ENCODE measurements at places on chromosomes 7 and 10.

- DNase-seq: no peak
Observed at GRCh38 chr7:158584407-158584806, 3.2 kb downstream of the PTPRN2 start.

- DNase-seq: no peak
Observed at GRCh38 chr7:36045830-36046341, 107.2 kb upstream of the EEPD1 start.

DNA sequence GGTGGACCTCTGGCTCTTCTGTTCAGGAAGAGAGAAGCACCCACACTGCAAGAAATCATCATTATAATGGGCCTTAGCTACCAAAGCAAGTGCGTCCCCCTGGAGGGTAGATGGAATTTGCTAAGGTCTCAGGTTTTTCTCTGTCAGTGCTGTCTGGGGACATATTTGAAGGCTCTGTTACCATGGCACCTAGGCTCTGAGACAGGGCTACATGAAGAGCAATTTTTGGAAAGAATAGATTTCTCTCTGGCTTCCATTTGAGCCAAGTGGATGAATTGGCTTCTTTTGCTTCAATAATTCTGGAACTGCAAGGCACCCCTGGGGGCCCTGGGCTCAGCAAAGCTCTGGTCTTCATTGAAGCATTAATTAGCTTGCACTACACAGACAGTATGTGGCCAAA, 349.1 kb upstream of the GALNT17 start:
- no peak for DNase-seq

- DNase-seq: no peak
Observed at GRCh38 chr7:157769086-157769485, 432.3 kb downstream of the DNAJB6 start.

GRCh38 chr7:29035044-29035740, 77.1 kb upstream of the TRIL start:
- DNase-seq: peak; percentile 68

DNA sequence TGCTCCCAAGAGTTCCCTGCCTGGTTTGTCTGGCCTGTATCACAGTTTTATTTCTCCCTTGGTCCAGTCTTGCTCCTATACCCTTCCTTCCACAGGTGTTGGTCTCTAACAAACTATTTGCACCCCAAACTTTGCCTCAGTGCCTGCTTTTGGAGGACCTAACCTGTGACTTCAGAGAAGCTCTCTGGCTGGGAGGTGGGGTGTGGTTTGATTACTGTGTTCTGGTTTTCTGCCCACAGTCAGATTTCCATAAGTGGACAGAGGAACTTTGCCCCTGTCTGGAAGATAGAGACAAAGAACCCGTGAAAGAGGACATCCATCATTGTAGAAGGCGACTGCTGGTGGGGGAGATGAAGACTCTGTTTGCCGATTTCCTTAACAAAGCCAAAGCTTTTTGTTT, 55.8 kb upstream of the TRIL start:
- no peak for DNase-seq

- DNase-seq: no peak
Observed at GRCh38 chr7:5441840-5442503, 18.3 kb upstream of the TNRC18 start.

- no peak for DNase-seq
Observed at GRCh38 chr10:77360835-77361234, 276.8 kb downstream of the KCNMA1 start.

GRCh38 chr10:118585234-118585633, 10.2 kb downstream of the PRLHR start:
- DNase-seq: no peak

GRCh38 chr7:88339195-88339922, 32.7 kb upstream of the STEAP4 start:
- no peak for DNase-seq

- DNase-seq: peak; percentile 18
Observed at GRCh38 chr7:42745357-42746059, 166.4 kb downstream of the C7orf25 start.

GRCh38 chr7:34850681-34851080, 186.6 kb downstream of the DPY19L1 start:
- DNase-seq: no peak

DNA sequence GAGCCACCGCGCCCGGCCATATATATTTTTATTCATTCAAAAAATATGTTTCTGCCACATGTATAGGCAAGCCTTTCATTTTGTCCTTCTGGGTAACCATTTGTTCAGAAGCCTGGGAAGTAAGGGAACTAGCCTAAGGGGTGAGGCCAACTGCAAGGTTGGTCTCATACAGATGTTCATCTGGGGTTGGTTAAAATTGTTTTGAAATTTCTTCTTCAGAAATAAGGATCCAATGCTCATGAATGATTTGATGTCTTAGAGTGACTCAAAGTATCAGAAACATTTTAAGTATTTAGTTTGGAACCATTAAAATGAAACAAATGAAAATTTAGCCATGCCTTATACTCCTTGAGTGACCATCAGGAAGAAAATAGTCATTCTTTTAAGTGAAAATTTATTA, 397.2 kb downstream of the SUGCT start:
- peak; percentile 83 for DNase-seq

- no peak for DNase-seq
Observed at GRCh38 chr7:40979296-40979695, 723.6 kb downstream of the INHBA start.

DNA sequence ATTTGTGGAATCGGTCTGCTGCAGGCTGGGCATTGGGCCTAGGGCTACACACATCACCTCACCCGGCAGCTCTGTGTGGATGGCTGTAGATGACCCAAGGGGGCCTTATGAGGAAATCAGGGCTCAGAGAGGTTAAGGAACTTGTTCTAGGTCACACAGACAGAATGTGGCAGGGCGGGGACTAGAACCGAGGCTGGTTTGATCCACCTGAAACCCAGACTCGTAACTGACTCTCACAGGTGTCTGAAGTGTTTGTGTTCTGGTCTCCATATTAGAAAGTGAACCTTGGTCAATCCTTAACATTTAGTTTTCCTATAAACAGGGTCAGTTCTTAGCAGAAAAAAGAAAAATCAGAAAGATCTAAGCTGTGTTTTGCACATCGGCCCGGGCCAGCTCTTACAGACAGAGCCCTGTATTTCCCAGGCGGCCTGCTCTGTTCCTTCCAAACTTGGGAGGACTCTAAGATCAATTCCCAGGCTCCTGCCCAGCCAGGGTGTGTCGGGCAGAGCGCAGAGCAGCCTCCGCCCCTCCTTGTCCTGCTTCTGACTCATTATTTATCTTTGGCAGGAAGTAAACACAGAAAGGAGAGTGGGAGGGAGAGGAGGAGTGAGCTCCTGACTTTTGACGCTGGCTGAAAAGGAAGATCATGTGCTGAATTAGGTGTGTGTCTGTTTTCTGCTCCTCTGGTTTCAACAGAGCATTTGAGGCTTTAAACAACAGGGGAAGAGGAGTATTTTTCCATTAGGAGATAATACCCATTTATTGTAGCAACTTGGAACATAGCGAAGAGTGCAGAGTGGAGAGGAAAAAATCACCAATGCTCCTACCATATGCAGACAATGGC, 74.1 kb downstream of the TACC2 start:
- peak; percentile 79 for DNase-seq

DNA sequence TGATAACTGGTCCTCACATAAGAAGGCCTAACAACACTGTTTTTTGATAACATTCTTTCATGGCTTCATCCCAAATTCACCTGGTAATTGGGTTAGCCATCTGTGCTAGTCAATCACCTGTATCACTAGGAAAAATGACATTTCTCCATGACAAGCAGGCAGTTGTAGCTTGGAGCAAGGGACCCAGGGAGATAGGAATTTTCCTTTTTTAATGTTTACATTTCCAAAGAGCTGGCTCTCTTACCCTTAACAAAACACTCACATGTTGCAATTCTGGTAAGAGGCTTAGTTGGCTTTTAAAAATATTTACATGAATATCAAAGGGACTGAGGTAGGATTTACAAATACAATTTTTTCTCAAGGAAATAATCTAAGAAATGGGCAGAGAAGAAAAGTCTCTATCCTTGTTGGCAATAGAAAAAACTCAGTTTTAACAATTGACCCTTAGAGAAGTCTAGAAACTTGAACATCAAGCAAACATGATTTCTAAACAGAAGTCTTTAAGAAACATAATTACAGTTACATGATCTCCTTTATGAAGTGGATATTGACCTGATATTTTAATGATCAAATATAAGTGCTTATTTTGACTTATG, 16.1 kb upstream of the AKR1C1 start:
- peak; percentile 60 for DNase-seq

GRCh38 chr7:90551036-90551435, 45.1 kb upstream of the CDK14 start:
- no peak for DNase-seq

DNA sequence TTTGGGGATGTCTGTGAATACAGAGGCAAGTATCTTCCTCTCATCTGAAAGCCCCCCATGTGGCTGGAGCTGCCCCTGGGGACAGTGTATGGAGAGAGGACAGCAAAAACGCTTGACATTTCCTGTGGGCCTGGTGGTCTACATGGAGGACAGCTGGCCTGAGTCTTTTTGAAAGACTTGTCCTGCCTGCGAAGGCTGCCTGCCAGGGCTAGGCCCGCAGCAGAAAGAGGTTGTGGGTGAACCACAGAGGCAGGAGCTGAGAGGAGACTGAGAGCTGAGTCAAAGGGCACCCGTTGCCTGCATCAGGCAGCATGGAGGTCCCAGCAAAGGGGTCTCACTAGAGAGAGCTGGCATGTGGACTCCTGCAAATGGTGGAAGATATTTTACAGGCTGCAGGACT, 66.4 kb downstream of the KAT6B start:
- DNase-seq: no peak

DNA sequence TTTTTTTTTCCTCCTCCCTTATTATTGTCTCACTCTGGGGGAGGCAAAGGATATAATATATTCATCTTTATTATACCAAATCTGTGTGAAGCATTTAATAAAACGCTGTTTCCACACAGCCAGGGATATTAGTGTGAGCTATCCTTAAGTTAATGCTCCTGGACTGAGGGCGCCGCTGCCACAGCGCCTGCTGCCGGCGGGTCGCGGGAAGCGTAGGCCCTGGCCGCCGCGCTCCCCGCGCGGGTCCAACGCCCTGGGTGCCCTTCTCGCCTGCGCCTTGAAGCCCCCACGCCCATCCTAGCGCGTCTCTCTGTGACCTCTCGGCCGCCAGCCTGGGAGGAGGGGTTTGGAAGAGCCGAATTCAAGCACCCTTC, 9.5 kb upstream of the LBX1 start:
- DNase-seq: no peak

DNA sequence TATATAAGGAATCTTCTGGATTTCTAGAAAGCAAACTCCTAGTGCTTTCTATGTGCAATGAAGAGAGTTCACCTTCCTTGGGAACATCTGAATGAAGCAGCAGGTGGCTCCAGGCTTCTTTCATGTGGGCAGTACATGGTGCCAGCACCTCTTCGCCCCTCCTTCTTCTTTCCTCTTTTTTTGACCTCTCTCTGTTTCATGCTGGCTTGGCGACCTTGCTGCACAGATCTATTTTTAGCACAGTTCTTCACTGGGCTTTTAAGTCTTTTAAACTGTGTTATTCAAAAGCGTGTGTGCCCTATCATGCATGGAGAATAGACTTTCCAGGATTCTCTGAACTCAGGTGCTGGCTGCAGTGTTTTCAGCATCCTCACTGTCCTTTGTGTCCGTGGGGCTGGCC, 400.3 kb upstream of the PRKCQ start:
- no peak for DNase-seq

- no peak for DNase-seq
Observed at GRCh38 chr7:41735206-41735605, 32.3 kb upstream of the INHBA start.

DNA sequence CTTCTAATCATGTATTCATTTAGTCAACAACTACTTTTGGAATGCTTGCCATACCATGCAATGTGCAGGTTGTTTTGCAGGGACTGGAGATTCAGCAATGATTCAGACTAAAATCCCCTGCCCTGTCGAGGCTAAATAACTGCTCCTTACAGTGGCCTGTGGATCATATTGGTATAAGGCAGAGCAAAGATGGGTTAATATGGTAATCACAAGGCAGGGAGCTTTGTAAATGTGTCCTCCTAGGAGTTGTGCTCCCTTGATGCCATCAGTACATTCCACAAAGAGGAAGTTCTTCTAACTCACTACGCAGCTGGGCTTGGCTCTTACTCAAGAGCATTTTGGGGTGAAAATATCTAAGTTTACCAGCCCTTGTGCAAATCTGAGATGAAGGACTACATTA, 614 bp upstream of the IFIT2 start:
- peak; percentile 68 for DNase-seq

DNA sequence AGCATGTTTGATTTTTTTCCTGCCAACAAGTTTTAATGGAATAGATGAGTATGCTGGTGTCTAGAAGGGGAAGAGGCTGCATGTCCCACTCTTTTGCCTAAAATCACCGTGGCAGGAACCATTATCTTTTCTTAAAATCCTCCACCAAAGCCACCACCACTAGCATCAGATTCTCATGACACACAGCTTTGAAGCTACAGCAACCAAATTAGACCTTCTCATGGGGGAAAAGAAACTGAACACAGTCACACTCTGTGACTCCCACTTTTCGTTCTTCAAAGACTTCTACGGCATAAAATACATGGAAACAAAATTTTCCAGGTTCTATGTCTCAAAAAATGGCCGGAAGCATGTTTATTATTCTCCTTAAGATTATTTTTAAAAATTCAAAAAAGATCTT, 81.8 kb downstream of the SGMS1 start:
- DNase-seq: no peak

DNA sequence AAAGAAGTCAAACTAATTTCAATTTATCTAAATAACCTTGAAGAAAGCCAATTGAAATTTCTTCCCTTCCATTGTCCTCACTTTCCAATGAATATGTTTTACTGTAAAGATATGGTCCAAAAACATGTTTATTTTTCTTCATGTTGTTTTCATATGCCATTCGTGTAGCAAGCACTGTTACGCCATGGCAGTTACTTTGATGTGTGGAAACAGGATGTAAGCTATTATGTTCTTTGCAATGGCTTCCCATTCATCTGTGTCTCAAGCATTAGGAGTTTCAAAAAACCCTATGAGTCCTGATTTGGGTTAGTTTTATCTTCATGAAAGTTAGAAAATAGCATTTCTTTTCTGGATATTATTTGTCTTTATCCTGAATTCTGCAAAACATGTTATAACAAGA, 31.0 kb downstream of the GPR141 start:
- DNase-seq: no peak

GRCh38 chr10:101507828-101508227, 80.2 kb downstream of the POLL start:
- DNase-seq: no peak

DNA sequence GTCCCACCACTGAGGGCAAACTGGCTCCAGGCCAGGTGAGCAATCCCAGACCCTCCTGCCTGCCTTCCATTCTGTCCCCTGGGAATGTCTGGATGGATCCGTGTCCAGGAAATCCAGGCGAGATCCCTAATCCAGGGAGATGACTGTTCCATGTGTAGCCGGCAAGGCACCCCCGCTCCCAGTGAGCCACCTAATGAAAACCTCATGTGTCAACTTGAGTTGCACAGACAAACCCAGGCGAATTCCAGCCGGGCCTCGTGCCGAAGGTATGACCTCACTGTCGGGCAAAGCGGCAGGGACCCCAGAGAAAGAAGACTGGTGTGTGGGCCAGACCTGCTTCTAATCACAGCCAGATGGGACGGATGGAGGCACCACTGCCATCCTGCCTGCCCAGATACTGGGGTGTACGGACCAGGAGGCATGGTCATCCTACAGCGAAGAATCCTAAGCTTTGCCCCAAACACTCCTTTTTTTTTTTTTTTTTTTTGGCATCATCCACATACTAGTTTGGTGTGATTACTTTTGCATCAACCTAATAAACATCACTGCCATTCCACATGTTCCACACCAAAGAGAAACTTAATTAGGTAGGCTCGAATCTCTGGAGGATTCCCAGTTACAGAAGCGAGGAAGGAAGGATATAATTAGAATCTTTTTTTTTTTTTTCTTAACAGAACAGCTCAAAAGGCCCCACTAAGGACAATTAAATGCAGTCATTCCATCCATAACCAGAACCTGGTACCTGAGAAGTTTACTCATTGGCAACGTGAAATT, 313.1 kb downstream of the CALN1 start:
- DNase-seq: peak; percentile 90

Data from AG10803 (cell line).